ENCODE measurements at places on chromosomes 12 and 14.

DNA sequence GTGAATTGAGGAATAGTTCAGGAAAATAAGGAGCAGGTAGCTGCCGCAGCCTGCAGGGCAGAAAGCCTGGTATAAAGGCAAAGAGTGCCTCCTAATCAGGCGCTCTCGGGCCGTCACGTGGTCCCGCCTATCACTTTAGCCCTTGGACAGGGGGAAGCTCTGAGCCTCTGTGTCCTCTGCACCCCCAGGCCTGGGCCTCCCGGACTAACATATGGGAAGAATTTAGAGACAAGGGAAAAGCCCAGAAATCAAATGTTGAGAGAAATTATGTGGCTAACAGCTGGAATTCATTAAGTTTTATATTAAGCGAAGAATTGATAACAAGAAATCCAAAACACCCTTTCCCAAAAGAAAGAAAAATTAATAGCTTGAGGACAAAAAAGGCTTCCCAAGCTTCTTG lies 417.7 kb downstream of the ATP23 start:
- no peak for DNase-seq

GRCh38 chr12:89694542-89694941 lies 14.1 kb downstream of the ATP2B1 start:
- no peak for DNase-seq

- no peak for DNase-seq
Measured at GRCh38 chr14:92582706-92583452, 69.3 kb downstream of the RIN3 start.

DNA sequence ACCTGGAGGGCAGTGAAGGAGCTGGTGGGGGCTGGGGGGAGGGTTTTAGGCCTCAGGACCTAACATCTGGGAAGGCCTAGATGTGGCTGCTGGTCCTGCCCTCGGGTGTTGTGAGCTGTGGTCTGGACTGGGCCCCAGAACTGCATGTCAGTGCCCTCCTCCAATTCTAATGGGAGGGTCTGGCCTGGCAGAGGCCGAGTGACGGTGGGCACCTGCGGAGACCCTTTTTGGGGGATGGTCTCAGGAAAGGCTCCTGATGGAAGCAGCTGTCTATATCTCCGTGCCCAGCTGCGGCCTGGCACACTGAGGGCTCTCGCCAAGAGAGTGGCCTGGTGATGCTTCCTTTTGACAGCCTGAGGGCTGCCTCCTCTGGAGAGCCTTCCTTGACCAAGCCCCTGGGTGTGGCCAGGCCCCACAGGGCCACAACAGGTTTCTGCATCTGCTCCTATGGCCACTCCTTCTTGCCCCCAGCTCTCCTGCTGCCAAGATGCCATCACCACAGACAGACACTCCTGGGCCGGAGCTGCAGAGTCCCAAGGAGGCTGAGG lies 5.3 kb downstream of the EXOC3L4 start:
- no peak for DNase-seq

DNA sequence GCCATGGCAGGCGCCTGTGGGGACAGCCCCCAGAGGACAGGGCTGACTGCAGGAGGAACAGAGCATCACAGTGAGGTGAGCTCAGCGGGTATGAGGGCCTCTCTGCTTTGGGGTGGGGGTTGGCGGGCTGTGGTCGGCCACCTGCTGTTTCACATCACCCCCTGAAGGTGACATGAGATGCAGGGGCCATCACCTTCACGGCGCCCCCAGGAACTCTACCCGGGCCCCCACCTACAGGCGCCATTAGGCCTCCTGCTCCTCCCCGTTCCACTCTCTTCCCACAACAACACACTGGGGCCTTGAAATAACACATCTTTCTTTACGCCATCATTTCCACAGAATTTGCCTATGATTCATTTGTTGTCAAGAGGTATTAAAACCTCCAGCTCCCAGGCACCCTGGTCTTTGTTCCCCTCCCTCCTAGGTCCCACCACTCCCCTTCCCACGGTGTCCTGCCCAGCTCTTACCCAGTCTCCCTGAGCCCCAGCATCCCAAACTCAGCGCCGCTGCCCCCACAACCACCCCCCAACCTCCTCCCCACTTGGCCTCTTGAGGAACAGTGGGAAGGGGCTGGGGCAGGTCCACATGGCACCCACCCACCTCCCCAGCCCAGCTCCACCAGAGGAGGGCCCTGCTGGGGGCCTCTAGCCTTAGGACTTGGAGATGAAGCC lies 12.7 kb upstream of the HDAC7 start:
- DNase-seq, result no peak

GRCh38 chr12:97200181-97200580 lies 262.4 kb upstream of the RMST start:
- no peak for DNase-seq

- DNase-seq, result no peak
Measured at GRCh38 chr12:31020385-31021166, 53.1 kb upstream of the DDX11 start.

GRCh38 chr12:80016684-80017083 lies 81.8 kb upstream of the PPP1R12A start:
- no peak for DNase-seq

GRCh38 chr12:42008996-42009395 lies 135.7 kb downstream of the GXYLT1 start:
- DNase-seq, result no peak

DNA sequence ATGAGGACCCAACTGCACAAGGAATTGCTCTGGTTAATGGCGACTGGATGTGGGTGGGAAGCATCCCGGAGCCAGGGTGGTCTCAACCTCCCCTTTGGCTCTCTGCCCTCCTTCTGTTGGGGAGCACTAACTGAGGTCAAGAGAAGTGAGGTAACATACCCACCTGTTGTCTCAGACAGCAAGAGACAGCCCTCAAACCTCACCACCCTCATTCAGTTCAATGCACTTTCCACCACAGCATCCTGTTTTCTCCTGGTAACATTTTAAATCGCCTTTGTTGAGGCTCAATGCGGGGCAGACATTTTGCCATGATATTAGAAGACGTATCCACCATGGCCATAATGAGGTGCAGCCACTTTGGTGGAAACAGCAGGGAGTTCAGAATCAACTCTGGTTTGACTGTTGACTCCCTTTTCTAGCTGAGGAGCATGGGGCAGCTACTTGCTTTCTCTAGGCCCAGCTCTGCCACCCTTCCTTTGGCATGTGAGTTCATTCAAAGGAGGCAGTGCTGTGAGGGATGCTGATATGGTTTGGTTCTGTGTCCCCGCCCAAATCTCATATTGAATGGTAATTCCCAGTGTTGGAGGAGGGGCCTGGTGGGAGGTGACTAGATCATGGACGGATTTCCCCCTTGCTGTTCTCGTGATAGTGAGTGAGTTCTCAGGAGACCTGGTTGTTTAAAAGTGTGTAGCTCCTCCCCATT lies 338.6 kb downstream of the PCNX1 start:
- DNase-seq, result no peak

GRCh38 chr12:89946518-89947135 lies 238.0 kb upstream of the ATP2B1 start:
- DNase-seq, result no peak

DNA sequence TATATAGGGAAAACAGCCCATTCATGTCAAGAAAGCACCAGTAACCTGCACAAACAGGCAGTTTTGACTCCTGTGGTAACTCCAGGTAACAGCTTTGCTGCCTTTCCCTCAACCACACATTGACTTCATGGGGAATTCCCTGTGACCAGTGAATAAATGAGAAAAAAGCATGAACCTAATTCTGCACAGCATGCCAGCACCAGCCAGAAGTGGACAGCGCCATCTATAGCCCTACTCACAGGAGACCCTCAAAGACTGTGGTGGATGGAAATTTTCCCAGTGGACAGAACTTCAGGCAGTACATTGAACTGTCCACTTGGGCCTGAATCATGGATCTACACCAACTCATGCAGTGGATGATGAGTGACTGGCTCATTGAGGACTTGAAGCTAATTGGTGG lies 152.1 kb downstream of the SLC8A3 start:
- no peak for DNase-seq

- no peak for DNase-seq
Measured at GRCh38 chr12:213527-213932, 427 bp downstream of the SLC6A12 start.

GRCh38 chr14:71725922-71726579 lies 206.2 kb upstream of the RGS6 start:
- DNase-seq, result no peak

- DNase-seq, result no peak
Measured at GRCh38 chr12:130431176-130431575, 93.5 kb downstream of the PIWIL1 start.

GRCh38 chr14:47149326-47149725 lies 497.7 kb upstream of the RPL10L start:
- DNase-seq, result no peak
